ENCODE measurements at places on chromosomes 7 and 10.

GRCh38 chr10:116110736-116111135 is 162.3 kb downstream of the GFRA1 start:
- no peak for DNase-seq

- DNase-seq = no peak
Measured at GRCh38 chr7:113548137-113548536, 370.7 kb downstream of the PPP1R3A start.

GRCh38 chr7:125355899-125356298 is 426.3 kb upstream of the POT1 start:
- DNase-seq = no peak

DNA sequence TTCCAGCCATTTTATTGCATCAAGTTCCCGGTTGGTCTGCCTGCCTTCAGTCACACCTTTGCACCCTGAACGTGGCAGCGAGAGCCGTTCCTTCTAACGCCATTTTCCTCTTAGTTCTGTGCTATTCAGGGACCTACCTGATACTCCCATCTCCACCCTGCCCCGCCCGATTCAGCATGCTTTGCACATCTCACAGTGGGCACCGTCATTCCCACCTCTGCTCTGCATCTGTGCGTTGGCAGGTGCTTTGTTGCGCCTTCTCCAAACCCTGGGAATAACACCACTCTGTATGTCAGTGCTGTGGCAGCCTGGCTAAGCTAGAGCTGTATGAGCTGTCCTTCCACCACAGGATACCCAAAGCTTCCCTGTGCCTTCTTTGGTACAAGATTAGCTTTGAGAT is 96.8 kb downstream of the ACTR3B start:
- no peak for DNase-seq

DNA sequence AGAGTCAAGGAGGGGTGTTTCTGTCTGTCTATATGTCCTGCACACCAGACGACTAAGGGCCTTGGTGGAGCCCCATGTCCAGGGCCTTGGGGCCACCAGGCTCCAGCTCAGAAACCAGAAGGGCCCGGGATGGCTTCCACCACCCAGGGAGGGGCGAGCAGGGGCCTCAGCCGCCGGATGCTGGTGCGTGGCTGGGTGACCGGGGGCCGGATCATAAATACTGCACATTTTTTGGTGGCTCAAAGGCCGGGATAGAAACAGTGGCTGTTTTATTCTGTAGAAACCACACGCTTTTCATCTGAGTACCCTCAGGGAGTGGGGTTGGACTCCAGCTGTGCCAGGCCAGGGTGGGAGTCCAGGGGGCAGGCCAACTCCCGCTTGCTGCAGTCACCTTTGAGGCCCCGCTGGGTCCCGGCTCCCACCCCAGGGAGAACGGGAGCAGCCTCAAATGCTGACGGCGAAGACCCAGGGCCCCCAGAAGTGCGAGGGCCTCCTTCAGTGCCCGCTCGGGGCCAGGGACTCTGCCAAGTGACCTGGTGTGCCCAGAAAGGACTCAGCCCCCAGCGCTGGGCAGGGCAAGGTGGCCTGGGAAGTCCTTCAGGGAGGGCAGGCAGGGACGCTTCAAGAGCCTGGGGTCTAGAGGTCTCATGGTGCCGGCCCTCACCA is 28.2 kb downstream of the PDGFA start:
- no peak for DNase-seq
